ENCODE measurements at places on chromosomes 7 and 10.

DNA sequence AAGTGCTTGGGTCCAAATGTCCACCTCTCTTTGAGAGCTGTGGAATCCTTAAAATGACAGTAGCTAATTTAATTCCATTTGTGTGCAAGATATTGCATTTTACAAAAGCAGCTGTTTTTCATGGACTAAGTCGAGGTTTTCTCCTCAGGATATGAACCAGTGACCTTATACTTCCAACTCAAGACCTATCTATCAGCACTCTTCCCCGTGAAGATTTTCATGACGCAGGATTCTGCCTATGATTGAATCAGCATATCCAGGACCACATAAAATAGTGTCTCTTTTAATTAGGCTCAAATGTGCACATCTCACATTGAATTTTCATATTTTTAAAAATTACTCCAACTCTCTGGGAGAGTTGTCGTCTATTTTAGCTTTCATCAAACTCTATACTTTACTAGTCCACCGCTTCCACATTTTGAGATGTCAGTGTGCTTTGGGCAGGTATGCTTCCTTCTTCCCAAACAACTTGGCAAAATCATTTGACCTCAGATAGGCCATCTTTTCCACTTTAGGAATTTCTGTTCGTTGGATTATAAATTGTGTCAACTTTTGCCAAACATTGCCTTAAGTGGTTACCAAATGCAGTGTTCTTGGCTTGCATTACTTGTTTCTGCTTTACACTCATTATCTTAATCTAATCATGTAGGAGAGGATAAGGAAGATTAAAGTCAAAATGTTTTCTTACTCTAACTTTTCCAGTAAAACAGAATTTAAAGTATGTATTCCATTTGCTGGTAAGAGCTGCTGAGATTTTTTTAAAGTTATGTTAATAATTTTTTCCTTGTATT, 39.4 kb downstream of the SEMA3A start:
- no peak for DNase-seq

GRCh38 chr10:3654496-3654895, 130.5 kb downstream of the KLF6 start:
- no peak for DNase-seq

DNA sequence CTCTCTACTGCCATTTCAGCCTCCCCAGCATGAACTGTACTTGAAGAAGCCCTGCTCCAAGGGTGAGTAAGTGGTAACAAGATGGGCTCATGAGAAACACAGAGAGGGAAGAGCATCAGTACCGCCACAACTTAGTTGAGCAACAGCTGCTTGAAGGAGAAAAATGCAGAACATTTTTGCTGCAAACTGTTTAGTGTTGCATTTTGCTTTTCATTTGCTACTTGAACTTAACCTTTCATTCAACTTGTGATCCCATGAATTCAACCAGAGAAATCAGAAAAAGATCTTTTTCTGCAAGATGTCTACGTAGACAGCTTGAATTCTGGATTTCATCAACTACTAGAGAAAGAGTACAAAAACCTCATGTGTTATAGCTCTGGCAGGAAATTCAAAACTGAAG, 40.7 kb downstream of the ANK3 start:
- no peak for DNase-seq

DNA sequence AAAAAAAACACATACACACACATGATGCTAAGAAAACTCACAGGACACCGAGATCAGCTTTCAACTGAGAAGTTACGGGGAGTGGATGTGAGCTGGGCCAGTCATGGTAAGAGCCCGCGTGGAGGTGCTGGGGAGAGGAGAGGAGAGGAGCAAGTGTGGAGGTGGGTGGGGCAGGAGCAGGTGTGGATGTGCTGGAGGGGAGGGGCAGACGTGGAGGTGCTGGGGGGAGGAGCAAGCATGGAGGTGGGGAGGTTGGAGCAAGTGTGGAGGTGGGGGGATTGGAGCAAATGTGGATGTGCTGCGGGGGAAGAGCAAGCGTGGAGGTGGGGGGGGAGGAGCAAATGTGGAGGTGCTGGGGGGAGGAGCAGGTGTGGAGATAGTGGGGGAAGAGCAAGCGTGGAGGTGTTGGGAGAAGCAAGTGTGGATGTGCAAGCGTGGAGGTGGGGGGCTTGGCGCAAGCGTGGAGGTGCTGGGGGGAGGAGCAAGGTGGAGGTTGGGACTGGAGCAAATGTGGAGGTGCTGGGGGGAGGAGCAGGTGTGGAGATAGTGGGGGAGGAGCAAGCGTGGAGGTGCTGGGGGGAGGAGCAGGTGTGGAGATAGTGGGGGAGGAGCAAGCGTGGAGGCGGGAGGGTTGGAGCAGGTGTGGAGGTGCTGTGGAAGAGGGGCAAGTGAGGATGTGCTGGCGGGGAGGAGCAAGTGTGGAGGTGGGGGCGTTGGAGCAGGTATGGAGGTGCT, 24.5 kb upstream of the NCAPG2 start:
- no peak for DNase-seq

- DNase-seq: no peak
Observed at GRCh38 chr10:43880160-43880559, 231.5 kb upstream of the ZNF32 start.

DNA sequence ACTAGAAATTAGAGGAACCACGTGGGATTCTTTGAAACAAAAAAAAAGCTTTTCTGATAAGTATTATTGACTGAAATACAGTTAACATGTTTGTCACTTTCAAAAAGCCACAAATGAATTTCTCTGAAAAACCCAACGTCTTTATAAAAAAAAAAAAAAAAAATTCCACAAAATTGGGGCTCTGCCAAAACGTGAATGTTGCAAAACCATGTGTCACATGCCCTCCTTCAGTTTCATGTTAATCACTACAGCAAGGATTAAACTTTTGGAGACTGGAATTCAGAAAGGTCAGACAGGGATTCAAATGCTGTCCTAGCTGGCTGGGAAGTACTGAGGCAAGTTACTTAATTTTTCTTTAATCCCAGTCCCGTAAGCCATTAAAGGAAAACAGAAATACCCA, 278.0 kb upstream of the KLF14 start:
- DNase-seq: no peak

- DNase-seq: peak; percentile 39
Observed at GRCh38 chr10:26556748-26557640, 118.9 kb downstream of the APBB1IP start.

GRCh38 chr7:27114881-27115220, 12.4 kb upstream of the HOXA2 start:
- DNase-seq: no peak

DNA sequence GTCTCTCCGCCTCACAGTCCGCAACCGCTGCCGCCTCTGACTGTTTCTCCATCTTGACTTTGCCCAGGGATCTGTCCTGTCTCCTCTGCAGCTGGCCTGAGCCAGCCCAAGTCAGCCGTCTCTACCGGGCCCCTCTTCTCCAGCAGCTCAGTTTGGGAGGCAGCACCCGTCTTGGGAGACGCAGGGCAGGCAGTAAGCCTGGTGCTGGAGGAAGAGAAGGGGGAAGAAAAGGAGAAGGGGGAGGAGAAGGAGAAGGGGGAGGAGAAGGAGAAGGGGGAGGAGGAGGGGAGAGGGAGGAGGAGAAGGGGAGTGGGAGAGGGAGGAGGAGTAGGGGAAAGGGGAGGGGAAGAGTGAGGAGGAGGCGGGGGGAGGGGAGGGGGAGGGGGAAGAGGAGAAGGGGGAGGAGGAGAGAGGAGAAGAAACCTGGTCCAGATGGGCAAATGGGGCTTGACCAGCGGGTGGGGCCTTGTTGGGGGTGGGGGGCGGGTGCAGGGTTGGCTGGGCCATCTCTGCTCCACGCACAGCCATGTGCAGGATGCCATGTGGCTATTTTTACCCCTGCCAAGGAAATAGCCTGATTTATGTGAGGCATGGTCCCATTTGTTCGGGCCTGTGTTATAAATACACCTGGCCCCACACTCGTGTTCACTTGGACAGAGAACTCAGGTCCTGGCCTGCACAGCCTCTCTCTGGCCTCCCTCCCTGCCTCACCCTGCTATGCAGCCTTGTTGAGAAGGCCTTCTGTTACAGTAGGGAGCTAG, 35.9 kb upstream of the FZD9 start:
- DNase-seq: no peak

- DNase-seq: no peak
Observed at GRCh38 chr7:139061416-139061815, 25.6 kb upstream of the ZC3HAV1L start.

DNA sequence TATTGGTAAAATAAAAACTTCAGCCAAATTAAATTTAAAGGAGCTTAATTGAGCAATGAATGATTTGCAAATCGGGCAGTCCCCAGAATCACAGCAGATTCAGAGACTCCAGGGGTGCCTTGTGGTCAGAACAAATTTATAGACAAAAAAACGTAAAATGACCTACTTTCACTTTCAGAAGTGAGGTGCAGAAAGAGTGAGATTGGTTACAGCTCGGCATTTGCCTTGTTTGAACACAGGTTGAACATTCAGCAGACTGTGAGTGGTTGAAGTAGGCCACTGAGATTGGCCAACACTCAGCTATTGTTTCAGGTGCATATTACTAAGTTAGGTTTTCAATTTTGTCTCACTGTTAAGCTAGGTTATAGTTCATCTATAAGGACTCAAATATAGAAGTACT, 153.4 kb downstream of the BICC1 start:
- DNase-seq: no peak

DNA sequence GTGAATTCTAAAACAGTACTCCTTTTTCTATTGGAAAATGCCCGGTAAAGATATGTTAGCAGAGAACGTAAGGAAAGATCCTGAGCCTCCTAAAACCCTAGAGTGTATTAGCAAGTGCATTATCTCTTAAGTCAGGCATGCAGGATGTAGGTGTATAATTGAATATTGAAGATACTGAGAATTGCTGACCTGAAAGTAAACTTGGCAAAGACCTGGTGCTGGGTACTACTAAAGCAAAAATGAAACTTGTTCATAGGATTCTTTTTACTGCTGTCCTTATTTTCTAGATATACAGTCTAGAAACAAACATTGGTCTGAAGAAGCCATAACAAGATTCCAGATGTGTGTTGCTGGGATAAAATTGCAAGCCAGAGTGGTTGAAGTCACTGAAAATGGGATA, 18.8 kb upstream of the VWA2 start:
- DNase-seq: no peak

- DNase-seq: no peak
Observed at GRCh38 chr7:107981466-107981865, 21.5 kb downstream of the LAMB1 start.

DNA sequence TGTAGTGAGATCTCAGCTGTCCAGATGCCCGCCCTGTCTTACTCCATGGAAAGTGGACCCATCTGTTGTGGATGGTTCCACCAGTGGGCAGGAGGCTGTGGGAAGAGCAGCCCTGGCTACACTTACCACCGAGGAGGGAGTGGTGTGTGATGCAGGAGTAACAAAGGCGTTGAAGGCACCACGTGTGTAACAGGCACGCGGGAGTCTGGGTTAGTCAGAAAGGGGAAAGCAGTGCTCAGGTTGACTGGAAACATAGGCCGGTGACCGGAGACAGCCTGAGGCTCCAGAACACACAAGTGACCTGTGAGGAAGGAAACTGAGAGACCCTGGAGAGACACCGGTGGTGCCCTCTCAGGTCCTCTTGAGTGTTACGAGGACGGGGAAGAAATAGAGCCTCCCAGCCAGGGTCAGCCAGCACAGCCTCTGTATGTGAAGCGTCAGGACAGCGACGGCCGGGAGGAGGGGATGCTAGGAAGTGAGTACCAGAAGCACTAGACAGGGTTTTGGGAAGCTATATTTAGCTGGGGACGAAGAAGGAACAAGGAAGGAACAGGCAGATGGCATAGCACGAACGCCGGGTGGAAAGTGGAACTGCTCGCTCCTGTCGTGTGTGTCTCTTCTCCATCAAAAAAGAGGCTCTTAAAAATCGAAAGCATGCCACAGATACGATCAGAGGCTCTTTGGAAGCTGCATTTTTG, 51.7 kb downstream of the DAGLB start:
- DNase-seq: peak; percentile 54

DNA sequence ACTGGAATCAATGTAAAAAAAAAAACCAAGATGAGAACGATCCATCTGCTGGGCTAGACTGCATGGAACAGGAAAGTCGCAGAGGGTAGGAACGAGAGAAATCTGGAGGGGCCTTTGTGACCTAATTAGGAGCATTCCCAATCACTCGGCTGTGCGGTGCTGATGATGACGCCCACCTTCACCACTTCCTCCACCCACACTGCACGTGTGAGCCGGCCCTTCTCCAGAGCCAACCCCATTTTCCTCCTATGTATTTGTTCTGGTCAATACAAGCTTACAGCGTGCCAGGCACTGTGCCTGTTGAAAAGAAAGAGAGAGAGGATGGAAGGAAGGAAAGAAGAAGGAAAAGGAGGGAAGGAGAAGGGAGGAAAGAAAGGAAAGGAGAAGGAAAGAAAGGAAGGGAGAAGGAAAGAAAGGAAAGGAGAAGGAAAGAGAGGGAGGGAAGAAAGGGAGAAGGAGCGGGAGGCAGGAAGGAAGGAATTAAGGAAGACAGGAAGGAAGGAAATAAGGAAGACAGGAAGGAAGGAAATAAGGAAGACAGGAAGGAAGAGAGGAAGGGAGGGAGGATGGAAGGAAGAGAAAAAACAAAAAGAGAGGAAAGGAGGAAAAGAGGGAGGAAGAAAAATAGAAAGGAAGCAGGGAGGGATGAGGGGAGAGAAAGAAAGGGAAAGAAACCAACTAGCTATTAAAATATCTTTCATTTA, 35.5 kb upstream of the PTF1A start:
- no peak for DNase-seq

- DNase-seq: no peak
Observed at GRCh38 chr7:112665709-112666108, 124.5 kb downstream of the TMEM168 start.

- no peak for DNase-seq
Observed at GRCh38 chr10:28241741-28242399, 61.0 kb downstream of the MPP7 start.

GRCh38 chr7:70597066-70597465, 534.9 kb upstream of the GALNT17 start:
- DNase-seq: no peak

- DNase-seq: no peak
Observed at GRCh38 chr7:68922850-68923249, 675.4 kb upstream of the AUTS2 start.

DNA sequence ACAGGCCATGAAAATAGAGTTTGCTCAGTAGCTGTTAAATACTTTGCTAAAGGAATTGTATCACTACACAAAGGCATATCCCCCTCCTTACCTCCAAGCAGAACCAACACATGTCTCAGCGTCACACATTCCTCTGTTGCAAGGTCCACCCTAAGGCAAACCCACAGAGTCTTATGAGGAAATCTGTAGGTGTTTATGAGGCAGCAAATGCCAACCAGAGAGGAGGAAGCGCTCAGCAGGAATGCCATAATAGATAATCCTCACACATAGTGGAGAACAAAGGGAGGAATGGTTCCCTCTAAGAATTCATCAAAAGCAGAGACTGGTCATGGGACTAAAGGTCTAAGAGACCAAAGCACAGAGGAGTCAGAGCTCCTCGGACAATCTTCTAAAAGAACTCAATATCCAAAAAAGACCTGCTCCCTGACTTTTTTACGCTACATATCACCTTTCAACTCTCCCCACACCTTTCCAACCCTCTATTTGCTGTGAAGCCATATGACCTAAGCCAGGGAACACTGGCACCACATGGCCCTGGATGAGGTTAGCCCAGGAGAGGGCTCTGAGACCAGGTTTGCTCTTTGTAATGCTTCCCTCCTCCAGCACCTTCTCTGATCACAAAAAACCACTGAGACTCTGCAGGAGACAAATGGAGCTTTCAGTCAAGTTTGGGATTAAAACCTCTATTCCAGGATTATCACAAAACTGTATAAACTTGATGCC, 7.3 kb downstream of the SLC25A13 start:
- DNase-seq: no peak

- DNase-seq: no peak
Observed at GRCh38 chr7:46165276-46165675, 244.2 kb upstream of the IGFBP3 start.
